ENCODE measurements at places on chromosomes 12 and 14.

GRCh38 chr14:89214221-89214965 is 202.6 kb downstream of the FOXN3 start:
- no peak for DNase-seq

DNA sequence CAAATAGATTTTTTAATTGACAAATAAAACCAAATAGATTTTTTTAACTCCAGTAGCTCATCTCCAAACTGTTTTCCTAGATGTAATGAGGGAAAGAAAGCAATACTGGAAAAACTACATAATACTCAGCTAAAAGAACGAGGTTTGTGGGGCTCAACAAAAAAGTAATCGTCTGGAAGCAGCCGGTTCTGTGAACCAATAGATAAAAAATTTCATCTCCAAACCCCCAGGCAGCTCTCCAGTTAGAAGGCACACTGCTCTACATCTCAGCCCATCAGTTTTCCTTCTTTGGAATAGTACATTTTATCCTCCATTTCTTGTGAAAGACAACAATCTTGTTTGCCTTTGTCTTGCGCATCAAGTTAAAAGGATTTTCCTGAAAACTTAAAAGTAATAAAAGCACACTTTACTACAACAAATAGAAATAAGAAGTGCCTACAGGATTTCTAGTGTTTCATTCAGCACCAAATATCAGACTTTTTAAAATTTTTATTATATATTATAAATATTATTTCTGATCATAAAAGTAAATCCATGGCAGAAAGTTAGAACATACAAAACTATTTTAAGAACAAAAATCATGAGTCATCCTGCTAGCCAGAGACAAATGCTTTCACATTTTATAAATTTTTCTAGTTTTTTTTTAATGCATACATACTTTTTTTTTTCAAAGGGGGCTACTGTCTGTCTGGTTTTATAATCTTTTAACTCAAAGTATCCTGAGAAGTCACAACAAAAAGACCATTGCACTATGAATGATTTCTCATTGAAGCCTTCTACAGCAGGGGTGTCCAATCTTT is 67.7 kb downstream of the EPS8 start:
- no peak for DNase-seq

- DNase-seq, result no peak
These were observed 228.1 kb downstream of the KCNC2 start for GRCh38 chr12:74981541-74981940.

DNA sequence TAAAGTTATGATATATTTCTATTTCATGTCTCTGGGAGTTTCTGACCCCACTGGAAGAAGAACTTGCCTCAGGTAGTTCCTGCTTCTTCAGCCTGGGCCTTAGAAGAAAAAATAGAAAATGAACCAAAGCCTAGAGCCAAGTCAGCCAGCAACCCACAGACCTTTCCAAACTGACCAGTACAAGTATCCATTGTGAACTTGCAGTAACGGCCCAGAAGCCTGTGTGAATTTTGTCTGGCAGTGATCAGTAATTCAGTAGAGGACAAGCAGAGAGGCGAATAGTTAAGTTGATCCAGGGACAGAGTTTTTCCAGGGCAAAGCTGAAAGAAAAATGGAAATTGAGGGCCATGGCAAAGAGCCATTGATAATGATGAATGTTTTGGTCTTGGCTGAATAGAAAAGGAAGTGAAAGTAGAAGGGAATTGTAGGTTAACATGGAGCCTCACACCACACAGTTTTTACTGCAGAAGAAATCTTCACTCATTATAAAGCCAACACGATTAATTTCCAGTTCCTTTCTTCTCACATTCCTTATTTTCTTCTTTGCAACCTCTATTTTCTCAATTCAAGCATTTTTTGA is 311.8 kb downstream of the BTG1 start:
- DNase-seq, result no peak

GRCh38 chr14:76311079-76311758 is 64.7 kb upstream of the ESRRB start:
- DNase-seq, result no peak

GRCh38 chr14:101889366-101889765 is 75.0 kb upstream of the DYNC1H1 start:
- no peak for DNase-seq

GRCh38 chr14:70576891-70577290 is 23.6 kb downstream of the MED6 start:
- no peak for DNase-seq

DNA sequence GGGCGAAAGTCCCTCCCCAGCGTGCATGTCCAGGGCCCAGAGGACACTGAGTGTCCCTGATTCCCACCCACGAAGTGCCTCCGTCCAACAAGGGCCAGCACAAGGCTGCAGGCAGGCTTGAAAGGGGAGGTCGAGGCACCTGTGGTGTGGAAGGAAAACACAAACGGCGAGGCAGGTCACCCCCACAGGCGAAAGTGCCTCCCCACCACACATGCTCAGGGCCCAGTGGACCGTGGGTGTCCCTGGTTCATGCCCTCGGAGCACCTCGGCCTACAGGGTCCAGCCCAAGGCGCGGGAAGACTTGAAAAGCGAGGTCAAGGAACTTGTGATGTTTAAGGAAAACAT is 370.4 kb downstream of the ALG10 start:
- no peak for DNase-seq

GRCh38 chr12:66140731-66141130 is 10.2 kb upstream of the LLPH start:
- no peak for DNase-seq

DNA sequence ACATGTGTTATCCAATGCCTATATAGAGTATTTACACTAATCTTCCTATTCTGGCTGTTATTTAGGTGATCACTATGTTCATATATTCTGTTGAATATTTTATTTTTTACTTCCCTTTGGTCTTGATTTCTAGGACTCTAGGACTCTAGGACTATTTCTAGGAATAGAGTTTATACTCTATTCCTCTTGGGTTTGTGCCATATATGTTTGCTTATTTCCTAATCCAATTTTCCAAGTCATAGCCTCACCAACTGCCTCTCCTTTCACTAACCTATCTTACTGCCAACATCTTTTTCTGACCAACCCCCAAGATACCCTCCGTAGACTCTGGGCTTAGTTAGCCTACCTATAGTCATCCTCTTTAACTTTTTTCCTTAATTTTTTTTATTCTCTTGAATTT is 28.5 kb downstream of the ARF6 start:
- DNase-seq, result no peak

- DNase-seq, result no peak
These were observed 4.4 kb downstream of the KRT18 start for GRCh38 chr12:52953181-52953841.

- no peak for DNase-seq
These were observed 16.4 kb upstream of the RNASE4 start for GRCh38 chr14:20667957-20668356.

- no peak for DNase-seq
These were observed 606 bp downstream of the CINP start for GRCh38 chr14:102362084-102362483.

DNA sequence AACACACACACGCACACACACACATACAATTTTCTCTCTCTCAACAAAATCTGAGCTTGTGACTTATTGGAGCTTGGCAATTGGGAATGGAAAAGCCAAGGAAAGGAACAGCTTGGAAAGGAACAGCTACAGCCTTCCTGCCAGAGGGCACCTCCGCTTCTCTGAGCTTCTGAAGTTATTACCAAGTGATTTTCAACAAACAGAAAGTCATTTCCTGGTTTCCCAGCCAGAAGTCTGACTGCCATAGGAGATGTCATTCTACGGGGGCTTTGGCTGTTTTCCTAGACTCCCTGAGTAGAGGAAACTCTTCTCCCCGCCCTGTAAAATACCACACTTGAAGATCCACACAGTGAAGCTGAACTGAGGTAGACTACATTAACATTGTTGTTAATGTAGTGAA is 198.3 kb downstream of the CFAP54 start:
- DNase-seq, result no peak

- DNase-seq, result peak; percentile 27
These were observed 229.4 kb downstream of the ERC1 start for GRCh38 chr12:1220127-1221092.

DNA sequence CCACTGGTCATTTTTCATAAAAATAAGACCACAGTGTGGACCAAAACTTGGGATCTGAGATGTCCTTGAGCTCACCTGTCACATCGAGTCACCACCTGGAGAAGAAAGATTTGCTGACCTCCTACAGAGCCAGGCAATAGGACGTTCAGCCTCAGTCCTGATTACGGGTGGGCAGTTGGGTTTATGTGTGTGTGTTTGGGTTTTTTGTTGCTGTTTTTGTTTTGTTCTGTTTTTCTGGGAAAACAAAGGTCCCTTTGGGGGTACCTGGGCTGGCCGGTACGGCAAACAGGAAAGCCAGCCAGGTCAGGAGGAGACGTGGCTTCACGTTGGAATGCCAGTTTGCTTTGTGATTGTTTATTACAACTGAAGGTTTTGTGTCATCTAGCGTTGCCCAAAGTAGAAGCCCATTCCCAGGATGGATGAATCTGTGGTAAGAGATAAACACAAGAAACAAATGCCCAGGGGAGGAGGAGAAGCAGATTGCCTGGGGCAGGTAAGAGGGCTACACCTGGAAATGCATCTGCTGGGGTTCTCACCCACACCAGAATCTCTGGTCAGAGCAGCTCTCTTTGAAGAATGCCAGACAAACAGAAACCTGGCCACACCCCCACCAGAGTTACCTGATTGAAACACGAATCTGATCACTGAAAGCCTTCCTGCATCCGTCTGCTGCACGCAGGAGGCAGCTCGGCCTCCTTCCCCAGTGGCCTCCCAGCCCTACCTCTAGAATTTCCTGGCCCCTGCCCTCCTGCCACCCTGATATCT is 100.1 kb upstream of the DIO3 start:
- DNase-seq, result no peak

- DNase-seq, result no peak
These were observed 47.6 kb downstream of the MYBPC1 start for GRCh38 chr12:101642115-101643067.

- no peak for DNase-seq
These were observed 170.1 kb upstream of the FRMD6 start for GRCh38 chr14:51481643-51482042.

DNA sequence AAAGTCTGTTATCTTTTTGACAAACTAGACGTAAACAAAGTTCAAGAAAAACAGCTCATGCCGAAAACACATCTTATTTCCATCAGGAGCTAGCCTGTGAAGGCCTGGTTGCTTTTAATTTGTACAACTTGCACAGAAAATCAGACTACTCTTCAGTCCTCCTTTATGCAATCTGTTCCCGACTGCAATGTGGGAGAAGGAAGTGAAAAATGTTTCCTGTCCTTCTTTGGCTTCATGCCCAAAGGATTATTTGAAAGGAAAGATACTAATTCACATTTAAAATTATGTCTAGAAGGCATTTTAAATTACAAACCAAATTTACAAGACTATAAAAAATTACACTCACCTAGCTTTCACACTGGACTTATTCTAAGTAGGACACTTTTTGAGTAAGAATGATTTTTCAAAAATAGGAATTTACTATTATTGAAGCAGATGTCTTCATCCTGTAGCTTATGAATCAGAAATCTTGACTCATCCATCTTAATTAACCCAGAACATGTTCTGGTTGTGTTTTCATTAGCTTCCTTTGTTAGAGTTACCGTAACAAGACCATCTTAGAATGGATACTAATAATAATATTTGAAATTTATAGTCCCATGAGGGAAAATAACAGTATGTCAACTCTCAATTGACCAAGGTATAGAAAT is 272.6 kb downstream of the PRKD1 start:
- DNase-seq, result no peak

DNA sequence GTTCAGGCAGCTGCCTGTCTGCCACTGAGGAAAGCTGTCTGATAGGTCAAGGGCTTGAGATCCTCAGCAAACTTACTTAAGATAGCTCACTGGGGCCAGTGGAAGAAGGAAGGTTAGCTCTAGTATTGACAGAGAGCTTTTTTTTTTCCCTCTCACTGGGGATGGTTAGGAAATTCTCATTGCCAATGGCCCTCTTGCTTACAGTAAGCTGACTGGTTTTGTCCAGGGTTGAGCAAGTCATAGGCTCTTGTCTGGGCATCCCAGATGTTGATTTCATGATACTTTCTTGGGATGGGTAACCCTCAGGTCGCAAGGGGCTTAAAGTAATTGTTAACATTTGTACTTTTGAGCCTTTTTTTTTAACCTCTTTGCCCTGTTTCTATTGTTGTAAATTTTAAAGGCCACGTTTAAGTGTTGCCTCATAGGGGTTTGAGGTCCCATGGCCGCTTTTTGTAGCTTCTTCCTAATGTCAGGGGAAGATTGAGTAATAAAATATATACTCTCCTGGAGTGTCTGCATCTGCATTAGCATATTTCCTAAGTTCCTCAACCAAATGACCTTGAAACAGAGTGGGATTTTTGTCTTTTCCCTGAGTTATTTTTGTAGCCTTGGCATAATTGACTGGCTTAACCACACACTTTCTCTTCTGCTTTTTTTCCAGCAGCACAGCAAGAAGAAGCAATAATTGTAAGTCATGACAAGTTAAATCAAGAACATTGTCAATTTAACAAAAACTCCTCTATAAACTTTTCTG is 716.0 kb downstream of the LRFN5 start:
- no peak for DNase-seq

DNA sequence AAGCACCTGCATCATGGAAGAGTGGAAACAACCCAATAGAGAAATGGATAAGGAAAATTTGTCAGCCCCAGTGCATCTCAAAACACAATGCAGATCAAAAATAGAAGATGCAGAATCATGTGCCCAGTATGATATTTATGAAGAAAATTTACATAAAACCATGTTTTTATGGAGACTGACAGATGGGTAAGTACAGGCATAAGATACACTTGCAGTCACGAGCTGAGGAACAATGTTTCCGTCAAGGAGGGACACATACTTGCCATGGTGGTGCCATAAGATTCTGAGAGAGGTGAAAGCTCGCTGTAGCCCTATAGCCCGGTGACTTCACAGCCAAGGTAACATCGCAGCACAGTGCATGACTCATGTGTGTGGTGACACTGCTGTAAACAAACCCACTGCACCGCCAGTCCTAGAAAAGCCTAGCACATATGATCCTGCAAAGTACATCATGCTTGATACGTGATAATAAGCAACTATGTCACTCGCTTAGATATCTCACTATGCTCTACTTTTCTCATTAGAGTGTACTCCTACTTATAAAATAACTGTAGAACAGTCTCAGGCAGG is 112.6 kb downstream of the RIMBP2 start:
- no peak for DNase-seq

- DNase-seq, result no peak
These were observed 13.2 kb upstream of the PRKCH start for GRCh38 chr14:61308198-61308597.

- DNase-seq, result no peak
These were observed 91.5 kb downstream of the ARF6 start for GRCh38 chr14:49984424-49984823.

- no peak for DNase-seq
These were observed 2.5 kb upstream of the SOS2 start for GRCh38 chr14:50233951-50234250.

- DNase-seq, result no peak
These were observed 27.0 kb upstream of the TMEM260 start for GRCh38 chr14:56552615-56553014.

DNA sequence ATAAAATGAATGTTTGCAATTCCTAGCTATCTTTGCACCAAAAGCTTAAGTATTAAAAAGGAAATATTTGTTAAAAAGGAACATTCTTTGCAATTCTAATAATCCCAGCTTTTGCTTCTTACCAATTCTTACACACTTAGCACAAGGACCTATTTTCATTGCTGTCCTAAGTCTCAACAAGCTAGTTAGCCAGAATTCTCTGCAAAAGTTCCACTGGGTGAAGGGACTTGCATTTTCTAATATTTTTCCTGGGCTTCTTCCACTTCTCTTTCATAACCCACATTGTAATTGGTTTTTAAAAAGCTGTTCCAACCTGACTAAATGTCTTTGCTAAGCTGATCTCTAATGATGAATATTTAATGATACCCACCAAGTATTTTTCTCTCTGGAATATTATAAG is 307.7 kb upstream of the DIO2 start:
- no peak for DNase-seq

Data from NCI-H1436 (cell line).